ENCODE measurements at places on chromosomes 5 and 9. TPM values are rescaled to one million over a fixed set of nuclear protein-coding genes. Genes with fewer than 3 reads are reported as not detected.

- DNase-seq: no peak
These were observed 214.6 kb downstream of the SREK1 start for GRCh38 chr5:66358741-66359140.

- no peak for DNase-seq
These were observed 314.6 kb upstream of the KIF2A start for GRCh38 chr5:61991430-61991829.

GRCh38 chr9:123131258-123131657, 97.8 kb downstream of the GPR21 start:
- no peak for DNase-seq

- DNase-seq: no peak
These were observed 46.0 kb upstream of the OSMR start for GRCh38 chr5:38799556-38800377.

DNA sequence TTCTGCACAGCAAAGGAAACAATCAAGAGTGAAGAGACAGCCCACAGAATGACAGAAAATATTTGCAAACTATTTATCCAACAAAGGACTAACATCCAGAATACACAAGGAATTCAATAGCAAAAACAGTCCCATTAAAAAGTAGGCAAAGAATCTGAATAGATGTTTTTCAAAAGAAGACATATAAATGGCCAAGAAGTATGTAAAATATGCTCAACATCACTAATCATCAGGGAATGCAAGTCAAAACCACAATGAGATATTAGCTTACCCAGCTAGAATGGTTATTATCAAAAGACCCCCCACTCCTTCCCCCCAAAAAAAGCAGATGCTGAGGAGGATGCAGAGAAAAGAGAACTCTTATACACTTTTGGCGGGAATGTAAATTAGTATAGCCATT, 13.4 kb upstream of the OR13C8 start:
- DNase-seq: no peak

GRCh38 chr5:112914584-112914983, 7.4 kb downstream of the REEP5 start:
- DNase-seq: no peak

- no peak for DNase-seq
These were observed 468.9 kb downstream of the DTWD2 start for GRCh38 chr5:118519466-118519865.

DNA sequence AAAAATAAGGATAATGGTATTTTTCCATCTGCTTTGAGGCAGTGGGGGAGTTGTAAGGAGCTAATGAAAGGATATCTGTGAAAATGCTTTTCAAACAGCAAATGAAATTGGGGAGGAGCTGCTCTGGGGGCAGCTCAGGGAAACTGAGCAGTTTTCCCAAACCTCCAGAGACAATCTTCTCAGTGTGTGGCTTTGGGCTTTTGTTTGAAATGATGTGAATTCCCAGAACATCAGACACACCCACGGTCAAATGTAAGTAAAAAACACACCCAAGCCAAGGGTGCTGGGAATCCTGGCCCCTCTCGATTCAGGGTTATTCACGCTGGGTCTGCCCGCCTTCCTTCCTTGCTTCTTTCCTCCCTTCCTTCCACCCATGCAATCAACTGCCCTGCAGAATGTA, 512.6 kb downstream of the BNC2 start:
- no peak for DNase-seq

DNA sequence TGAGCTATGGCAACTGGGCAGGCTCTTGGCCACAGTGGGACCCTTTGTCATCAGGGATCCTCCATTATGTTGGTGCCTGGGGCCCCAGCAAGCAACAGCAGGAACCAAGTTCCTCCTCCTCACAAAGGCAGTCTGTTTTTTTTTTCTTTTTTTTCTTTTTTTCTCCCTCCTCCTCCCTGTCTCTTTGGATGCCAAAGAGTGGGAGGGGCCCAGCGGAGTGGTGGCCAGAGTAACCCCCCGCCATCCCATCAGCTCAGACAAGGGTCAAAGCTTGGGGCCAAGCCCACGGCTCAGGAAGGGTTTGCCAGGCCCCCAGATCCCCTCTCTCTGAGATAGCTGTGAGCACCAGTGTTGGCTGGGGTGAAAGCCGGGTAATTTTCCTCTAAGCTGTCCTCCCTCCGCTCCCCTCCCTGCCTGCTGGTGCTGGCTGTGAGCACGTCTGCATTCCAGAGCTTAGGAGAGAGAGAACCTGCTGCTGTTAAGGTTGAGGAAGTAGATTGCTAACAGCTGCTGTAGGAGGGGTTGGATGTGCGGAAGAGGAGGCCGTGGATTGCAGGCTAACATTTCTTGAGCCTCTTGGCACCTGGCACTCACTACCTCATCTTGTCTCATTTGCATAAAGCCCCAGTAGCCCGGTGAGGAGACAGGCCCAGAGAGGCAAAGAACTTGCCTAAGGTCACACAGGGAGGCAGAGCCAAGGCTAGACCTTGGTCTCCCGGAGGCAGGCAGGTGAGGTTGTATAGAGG, 21.2 kb downstream of the GSN start:
- DNase-seq: peak; percentile 44

- DNase-seq: no peak
These were observed 779.6 kb downstream of the CDH18 start for GRCh38 chr5:19208397-19208796.

- DNase-seq: peak; percentile 98
These were observed 489 bp upstream of the PANK3 start for GRCh38 chr5:168579488-168580226.

- no peak for DNase-seq
These were observed 76.3 kb downstream of the AOPEP start for GRCh38 chr9:94802793-94803192.

DNA sequence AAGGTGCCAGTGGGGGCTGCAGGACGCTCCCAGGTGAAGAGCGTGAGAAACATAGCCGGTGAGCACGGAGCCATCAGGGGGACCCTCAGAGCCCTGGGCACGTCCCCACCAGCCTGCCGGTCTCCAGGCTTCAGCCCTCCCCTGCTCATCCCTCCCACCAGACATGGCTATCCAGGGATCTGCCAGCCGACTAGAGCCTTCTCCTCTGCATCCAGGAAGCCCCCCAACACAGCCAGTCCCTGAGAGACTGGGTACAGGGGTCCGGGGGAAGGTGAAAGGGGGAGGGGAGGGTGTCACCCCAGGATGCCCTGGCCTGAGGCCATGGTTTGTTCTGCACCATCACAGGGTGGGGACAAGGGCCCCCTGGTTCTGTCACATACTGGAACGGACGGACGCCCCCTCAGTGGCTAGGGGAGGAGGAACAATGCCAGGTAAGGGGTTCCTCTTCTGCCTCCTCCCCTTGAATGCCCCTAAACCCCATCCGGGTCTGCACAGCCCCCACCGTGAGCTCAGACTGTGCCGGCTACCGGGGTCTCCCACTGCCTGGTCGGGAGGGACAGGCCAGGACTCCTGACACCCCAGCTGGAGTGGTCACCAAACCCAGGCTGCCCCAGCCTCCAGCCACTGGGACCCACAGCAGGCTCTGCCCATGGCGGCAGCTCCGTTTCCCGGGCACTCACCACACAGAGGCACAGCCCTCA, 34.3 kb downstream of the NACC2 start:
- no peak for DNase-seq

- DNase-seq: no peak
These were observed 375.2 kb upstream of the TLE4 start for GRCh38 chr9:79196606-79197005.

- no peak for DNase-seq
These were observed 80.2 kb upstream of the ZNF618 start for GRCh38 chr9:113795811-113796392.

DNA sequence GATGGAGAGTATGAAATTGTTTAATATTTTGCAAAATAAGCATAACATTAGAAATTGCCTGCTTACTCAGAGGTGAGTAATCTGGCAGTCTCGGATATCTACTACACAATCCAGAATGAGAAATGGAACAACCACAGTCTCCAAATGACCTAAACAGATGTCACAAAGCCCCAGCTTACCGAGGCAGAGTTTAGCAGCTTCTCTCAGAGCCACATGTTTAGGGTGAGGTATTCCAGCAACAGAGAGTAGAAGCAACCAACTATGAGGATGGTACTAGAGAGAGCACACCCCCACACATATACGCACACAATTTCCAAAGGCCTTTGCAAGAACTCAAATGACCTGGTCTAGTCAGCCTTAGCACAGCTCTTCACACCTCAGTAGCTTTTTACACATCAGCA, 122.7 kb upstream of the LPAR1 start:
- no peak for DNase-seq

GRCh38 chr5:109100971-109101370, 308.8 kb downstream of the PJA2 start:
- DNase-seq: no peak

- no peak for DNase-seq
These were observed 96.7 kb downstream of the PAX5 start for GRCh38 chr9:36937346-36937745.

GRCh38 chr9:128593039-128593438, 40.7 kb downstream of the SPTAN1 start:
- no peak for DNase-seq

DNA sequence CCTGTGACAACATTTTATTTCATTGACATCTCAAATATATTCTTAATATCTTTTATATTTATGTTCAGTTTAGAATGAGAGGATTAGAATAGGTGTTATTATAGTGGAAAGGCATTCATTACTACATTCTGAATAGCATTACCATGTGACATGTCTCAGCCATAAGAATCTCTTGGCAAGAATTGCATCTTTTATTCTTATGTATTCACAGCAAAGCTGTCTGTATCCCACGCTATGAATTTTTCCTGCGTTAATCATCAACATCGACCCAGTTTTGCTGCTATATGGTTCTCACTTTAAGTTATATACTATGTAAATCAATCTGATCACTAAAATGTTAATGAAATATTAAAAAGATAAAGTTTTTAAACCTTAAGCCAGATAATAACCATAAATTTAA, 248.6 kb downstream of the TMEM232 start:
- DNase-seq: no peak

- DNase-seq: peak; percentile 20
These were observed 31.7 kb upstream of the TRIM14 start for GRCh38 chr9:98150721-98151120.

GRCh38 chr5:150473673-150474358, 24.3 kb upstream of the RPS14 start:
- DNase-seq: no peak

DNA sequence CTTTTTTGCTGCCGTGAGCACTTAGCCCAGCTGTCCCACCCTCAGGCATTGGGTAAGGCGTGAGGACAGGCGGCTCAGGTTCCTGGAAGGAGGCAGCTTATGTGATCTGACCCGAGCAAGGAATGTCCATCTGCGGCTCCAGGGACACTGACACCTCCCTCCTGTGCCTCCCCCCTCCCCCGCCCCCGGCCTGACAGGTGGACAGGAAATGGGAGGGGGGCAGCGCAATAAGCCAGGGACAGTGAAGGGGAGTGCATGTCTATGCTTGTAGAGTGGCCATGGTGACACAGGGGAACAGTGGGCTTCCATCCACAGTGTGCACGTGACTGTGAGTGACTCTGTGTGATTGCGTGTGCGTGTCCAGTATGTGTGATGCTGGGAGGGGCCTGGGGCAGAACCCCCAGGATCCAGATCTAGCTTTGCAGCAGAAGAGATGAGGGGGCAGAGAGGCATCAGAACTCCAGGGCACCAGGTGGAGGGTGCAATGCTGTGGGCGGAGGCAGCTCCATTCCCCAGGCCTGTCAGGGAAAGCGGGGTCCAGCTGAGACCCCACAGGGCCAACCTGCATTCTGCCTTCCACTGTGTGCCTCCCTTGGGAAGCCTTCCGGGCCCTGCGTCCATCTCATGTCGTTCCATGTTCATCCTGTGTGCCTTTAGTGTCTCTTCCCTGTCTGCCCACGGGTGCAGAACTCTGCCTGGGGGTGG, 30.5 kb downstream of the CNTFR start:
- no peak for DNase-seq

DNA sequence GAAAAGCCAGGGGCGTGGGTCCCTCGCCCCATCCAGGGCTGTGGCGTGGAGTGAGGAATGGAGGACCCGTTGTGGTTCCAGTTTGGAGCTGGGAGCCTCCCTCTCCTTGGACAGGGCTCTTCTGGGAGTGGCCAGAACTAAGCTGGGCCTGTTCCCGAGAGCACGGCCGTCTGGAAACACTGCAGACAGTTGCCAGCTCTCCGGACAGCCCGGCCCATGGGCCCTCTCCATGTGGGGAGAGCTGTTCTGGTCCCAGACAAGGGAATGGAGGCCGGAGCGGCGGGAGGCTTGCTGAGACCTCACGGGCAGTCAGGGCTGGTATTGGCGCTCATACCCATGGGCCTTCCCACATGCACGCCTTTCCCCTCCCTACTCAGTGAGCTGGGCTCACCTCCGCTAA, 45.2 kb upstream of the FCN2 start:
- DNase-seq: no peak

IL13 gene
- polyA plus RNA-seq: not detected

GARIN3 gene
- not detected for polyA plus RNA-seq

SOX30 gene
- 0.22 TPM for polyA plus RNA-seq

SARDH gene
- polyA plus RNA-seq: not detected

MAML1 gene
- 2.7 TPM for polyA plus RNA-seq

ACOT12 gene
- not detected for polyA plus RNA-seq

EPB41L4B gene
- not detected for polyA plus RNA-seq

SLC6A18 gene
- polyA plus RNA-seq: not detected

TSSK1B gene
- not detected for polyA plus RNA-seq

SPINK4 gene
- not detected for polyA plus RNA-seq

PHF24 gene
- 0.04 TPM for polyA plus RNA-seq

KIF20A gene
- polyA plus RNA-seq: not detected

JAKMIP2 gene
- not detected for polyA plus RNA-seq

CBY3 gene
- not detected for polyA plus RNA-seq

ZNF462 gene
- polyA plus RNA-seq: not detected

ROR2 gene
- not detected for polyA plus RNA-seq

ANKRD18A gene
- polyA plus RNA-seq: 0.10 TPM
